Panc1 (cell line): ENCODE measurements at places on chromosomes 3 and 15. TPM values are rescaled to one million over a fixed set of nuclear protein-coding genes. Genes with fewer than 3 reads are reported as not detected.

Gene ISLR
- 0.28 TPM for total RNA-seq

Gene ADCY5
- 1.4 TPM for total RNA-seq

Gene FGF12
- 0.51 TPM for total RNA-seq

Gene VGLL3
- 0.15 TPM for total RNA-seq

Gene CRYBG3
- total RNA-seq: 24.6 TPM

Gene DUOXA2
- not detected for total RNA-seq

Gene PPP1R14D
- 0.64 TPM for total RNA-seq

Gene FOXP1
- 2.9 TPM for total RNA-seq

Gene SAMMSON
- not detected for total RNA-seq

Gene CCNB2
- 67.6 TPM for total RNA-seq

Gene TUSC7
- total RNA-seq: not detected

Gene THBS1
- total RNA-seq: 61.9 TPM

Gene NEO1
- 7.5 TPM for total RNA-seq
